Spinal cord (tissue), 10 donors: ENCODE measurements at places on chromosomes 16 and 17.

- DNase-seq = no peak
These were observed 35.8 kb downstream of the LITAF start for GRCh38 chr16:11550791-11551498.

DNA sequence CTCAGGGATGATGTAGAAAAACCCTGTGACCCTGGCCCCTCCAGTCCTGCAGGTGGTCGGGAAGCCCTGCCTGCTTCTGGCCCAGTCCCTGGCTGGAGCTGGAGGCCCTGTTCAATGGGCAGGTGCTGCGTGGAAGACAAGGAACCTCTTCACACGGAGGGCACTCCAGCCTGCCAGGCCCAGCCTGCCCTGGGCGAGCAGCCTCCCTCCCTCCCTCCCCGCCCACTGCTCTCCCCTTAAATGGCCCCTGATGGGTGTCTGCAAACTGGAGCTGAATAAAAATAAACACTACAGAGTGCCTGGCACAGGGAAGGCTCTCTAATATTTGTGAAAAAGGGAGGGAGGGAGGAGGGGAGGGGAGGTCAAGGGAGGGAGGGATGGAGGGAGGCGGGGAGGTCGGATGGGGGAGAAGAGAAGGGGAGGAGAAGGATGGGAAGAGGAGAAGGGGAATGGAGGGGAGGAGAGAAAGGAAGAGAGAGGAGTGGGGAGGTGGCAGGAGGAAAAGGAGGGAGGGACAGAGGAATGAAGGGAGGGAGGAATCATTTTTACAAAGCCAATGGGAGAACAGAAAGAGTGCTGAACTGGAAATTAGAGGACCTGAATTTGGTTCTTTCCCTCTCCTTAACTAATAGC is 222.8 kb upstream of the TNRC6C start:
- DNase-seq = peak; percentile 82

- DNase-seq = no peak
These were observed 8.7 kb downstream of the FZD2 start for GRCh38 chr17:44565866-44566443.

GRCh38 chr16:29734786-29735185 is 11.0 kb downstream of the C16orf54 start:
- DNase-seq = no peak

DNA sequence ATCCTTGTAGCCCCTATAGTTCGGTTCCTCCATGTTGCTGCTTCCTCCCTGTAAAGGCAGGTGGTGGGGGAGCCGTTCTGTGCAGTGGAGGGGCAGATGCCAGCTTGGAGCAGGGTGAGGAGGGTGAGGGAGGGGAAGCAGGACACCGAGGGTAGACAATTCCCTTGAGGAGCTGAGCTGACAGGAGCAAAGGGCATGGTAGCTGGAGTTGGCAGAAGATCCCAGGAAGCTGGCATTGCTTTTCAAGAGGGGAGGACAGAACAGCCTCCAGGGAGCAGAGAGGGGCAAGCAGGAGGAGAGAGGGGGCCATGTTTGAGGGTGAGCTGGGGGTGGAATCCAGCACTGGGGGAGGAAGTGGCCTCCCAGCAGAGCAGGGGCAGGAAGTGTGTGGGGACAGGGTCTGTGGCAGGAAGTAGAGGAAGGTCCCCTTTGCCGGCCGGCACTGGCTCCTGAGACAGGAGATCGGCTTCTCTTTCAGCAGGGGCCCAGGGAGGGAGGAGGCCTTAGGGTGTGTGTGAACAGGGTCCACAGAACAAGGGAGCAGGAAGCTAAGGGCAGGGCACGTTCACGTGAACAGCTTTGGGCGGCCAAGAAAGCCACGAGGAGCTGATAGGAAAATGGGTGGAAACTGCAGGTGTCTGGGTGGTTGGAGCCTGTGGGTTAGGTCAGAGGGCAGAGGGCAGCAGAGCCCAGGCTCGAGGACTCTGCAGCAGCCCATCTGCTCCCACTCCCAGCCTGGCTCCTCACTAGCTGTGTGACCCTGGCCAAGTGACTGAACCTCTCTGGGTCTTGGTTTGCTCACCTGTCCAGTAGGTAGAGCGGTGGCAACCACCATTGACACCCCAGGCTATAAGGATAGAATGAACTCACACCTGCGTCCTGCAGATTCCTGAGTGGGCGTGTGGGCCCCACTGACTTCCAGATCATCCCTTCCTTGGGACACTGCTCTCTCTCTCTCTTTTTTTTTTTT is 17.5 kb upstream of the SPNS2 start:
- DNase-seq = no peak

DNA sequence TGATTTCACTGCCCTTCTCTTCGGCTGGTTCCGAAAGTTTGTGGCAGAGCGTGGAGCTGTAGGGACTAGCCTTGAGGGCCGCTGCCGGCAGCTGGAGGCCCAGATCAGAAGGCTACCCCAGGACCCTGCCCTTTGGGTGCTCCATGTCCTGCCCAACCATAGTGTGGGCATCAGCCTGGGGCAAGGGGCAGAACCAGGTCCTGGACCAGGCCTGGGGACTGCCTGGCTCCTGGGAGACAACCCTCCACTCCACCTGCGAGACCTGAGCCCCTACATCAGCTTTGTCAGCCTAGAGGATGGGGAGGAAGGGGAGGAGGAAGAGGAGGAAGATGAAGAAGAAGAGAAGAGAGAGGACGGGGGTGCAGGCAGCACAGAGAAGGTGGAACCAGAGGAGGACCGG is 856 bp upstream of the CXCL16 start:
- DNase-seq = no peak

- DNase-seq = no peak
These were observed 737.7 kb upstream of the SOX9 start for GRCh38 chr17:71383091-71383490.

DNA sequence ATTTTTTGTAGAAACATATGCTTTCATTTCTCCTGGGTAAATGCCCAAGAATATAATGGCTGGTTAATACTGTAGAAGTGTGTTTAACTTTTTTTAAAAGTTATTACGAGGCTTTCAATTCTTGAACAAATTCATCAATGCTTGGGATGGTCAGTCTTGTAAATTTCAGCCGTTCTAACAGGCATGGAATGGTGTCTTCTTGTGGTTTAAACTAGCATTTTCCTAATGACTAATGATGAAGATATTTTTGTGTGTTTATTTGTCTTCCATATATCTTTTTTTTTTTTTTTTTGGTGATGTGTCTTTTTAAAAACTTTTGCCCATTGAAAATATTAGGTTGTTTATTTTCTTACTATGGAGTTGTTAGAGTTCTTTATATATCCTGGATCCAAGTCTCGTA is 67.1 kb downstream of the MGAT5B start:
- DNase-seq = no peak

GRCh38 chr17:8744086-8744785 is 400 bp downstream of the CCDC42 start:
- DNase-seq = no peak

DNA sequence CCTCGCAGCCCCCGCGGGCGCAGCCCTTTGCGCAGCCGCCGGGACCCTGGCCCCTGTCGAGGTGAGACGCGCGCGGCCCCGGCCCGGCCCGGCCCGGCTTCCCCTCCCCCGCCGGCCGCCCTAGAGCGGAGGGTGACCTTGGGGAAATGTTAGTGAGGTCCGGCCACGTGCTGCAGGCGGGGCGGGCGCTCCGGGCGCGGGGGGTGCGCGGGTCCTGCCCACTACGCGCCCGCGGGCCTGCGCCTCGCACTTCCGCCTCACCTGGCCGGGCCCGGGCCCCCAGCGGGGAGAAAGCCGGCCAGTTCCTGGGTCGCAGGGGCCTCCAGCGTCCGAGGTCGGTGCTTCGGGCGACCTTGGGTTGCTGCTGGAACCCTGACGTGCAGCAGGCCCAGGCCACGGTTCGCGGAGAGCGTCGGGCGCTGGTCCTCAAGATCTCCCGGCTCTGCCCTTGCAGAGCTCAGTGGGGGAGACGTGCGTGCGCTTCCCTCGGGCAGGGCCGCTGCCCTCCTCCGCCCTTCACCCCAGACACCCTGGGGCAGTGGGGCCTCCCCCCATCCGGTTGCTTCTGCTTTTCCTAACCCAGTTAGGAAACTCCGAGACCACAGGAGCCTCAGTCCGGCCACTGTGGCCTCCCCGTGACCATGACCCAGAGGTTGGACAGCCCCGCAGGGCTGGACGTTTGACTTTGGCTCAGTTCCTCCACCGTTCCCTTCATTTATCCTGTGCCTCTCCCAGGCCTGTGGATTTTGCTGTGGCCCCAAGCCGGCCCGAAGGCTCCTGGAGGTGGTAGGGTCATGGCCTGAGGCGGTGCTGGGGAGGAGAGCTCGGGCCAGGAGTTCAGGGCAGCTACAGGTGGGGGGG is 791 bp downstream of the MCRIP2 start:
- no peak for DNase-seq

- DNase-seq = no peak
These were observed 14.3 kb downstream of the HBQ1 start for GRCh38 chr16:194516-194915.

DNA sequence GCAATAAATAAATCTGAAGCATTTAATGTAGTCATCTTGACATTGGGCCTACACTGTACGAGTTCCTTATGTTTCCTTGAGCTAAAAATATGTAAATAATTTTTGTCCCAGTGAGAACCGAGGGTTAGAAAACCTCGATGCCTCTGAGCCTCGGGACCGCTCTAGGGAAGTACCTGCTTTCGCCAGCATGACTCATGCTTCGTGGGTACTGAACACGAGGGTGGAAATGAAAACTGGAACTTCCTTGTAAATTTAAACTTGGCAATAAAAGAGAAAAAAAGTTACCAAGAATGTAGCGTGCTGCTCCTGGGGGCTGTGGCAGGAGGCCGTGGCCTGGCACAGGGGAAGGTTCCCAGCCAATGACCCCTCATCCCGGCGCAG is 74.1 kb downstream of the SOCS1 start:
- DNase-seq = no peak

GRCh38 chr16:30539000-30539964 is 4.6 kb upstream of the ZNF747 start:
- no peak for DNase-seq

DNA sequence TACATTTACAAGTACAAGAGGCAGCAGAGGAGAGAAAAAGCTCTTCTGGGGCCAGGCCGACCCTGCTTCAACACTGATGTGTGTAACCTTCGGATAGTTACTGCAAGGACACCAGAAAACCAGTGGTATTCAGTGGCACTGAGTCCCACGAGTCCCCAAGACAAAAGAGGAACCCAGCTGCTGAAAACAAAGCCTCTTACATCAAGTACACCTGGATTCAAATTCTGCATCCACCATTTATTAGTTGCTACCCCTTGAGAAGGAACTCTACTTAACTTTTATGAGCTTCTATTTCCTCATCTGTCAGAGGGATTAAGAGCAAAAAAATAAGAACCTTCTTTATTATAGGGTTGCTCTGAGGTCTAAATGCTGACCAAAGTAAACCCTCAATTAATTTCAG is 2.6 kb downstream of the EARS2 start:
- DNase-seq = no peak

- no peak for DNase-seq
These were observed 20.2 kb downstream of the ZNRF1 start for GRCh38 chr16:75019007-75019406.

DNA sequence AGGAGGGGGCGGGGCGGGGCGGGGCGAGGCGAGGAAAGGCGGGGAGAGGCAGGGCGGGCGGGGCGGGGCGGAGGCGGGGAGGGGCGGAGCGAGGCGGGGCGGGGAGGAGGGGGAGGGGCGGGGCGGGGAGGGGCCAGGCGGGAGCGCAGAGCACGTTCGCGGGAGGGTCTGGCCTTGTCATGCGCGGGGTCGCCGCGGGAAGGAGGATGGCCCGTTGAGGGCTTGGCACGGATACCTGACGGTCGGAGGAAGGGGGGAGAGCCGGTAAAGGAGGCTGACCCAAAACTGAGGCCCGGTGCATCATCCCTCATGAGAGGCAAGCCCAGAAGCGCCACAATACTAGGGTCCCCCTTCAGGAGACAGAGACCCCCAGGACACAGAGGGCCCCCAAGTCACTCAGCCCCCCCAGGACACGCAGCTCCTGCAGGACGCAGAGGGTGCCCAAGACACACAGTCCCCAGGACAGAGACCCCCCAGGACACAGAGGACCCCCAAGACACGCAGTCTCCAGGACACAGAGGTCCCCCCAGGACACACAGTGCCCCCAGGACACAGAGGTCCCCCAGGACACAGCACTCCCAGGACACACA is 593 bp upstream of the WDR45B start:
- DNase-seq = no peak

GRCh38 chr16:55042556-55043432 is 112.1 kb downstream of the IRX5 start:
- DNase-seq = no peak

- DNase-seq = no peak
These were observed 199.0 kb downstream of the MSI2 start for GRCh38 chr17:57455063-57455914.
